ENCODE measurements at places on chromosomes 3 and 15. TPM values are rescaled to one million over a fixed set of nuclear protein-coding genes. Genes with fewer than 3 reads are reported as not detected.

- H3K4me1 ChIP-seq = no peaks in the 10 kb centered on the region
- H3K27ac ChIP-seq = no peak overlapping the region
- no peak overlapping the region for H3K4me3 ChIP-seq
- no peaks in the 10 kb centered on the region for H3K36me3 ChIP-seq
- DNase-seq = no peak
- H3K27me3 ChIP-seq = no peaks in the 10 kb centered on the region
Observed at GRCh38 chr15:86273309-86273708, 193.6 kb downstream of the AGBL1 start.

DNA sequence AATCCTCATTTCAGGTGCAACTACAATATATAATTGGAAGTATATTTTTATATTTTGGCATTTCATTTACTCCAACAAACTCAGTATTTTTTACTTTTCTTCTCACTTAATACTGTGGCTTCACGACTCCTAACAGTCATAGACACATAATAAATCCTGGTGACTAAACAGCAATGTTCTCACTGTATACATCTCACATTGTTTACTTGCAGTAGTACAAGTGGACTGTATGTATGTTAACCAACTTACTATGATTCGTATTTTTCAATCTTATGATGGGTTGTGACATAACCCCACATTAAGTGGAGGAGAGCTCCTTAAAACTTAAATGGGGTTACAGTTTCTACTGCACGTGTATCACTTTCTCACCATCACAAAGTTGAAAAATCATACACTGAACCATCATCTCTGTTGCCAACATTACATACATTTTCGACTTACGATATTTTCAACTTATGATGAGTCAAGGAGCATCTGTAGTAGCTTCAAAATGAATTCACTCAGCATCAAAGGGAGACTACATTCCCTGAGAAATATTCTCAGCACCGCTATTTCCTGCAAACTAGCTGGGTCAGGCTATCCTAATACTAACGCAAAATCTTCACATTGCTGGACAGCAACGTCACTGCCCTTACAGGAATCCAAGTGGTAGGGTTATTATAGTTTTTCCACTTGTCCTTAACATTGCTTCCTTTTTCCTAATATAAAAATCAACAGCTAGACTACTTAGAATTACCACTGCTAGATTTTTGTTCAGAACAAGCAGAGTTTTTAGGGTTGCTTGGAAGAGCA, 7.3 kb downstream of the ADAM10 start:
- no peaks in the 10 kb centered on the region for H3K36me3 ChIP-seq
- H3K27me3 ChIP-seq = no peaks in the 10 kb centered on the region
- no peak overlapping the region for H3K4me3 ChIP-seq

DNA sequence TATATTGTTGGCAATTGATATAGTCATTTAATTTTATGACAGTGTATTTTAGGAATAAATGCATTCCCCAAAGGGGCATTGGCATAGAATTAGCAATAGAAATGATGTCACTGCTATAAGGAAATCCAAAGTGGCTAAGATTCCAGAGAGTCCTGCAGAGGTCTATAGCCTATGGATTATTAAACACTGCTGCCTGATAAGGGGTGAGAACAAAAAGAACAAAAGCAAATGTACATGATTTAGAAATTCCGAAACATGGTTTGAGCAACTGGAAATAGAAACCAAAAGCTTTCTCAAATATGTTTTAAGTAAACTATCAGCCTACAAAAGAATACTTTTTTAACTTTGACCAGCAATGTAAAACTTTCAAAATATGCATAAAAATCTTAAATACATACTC, 280.1 kb upstream of the RASGRP1 start:
- H3K36me3 ChIP-seq = no peaks in the 10 kb centered on the region
- H3K27ac ChIP-seq = no peak overlapping the region
- H3K4me3 ChIP-seq = no peak overlapping the region
- DNase-seq = no peak
- H3K27me3 ChIP-seq = no peaks in the 10 kb centered on the region

DNA sequence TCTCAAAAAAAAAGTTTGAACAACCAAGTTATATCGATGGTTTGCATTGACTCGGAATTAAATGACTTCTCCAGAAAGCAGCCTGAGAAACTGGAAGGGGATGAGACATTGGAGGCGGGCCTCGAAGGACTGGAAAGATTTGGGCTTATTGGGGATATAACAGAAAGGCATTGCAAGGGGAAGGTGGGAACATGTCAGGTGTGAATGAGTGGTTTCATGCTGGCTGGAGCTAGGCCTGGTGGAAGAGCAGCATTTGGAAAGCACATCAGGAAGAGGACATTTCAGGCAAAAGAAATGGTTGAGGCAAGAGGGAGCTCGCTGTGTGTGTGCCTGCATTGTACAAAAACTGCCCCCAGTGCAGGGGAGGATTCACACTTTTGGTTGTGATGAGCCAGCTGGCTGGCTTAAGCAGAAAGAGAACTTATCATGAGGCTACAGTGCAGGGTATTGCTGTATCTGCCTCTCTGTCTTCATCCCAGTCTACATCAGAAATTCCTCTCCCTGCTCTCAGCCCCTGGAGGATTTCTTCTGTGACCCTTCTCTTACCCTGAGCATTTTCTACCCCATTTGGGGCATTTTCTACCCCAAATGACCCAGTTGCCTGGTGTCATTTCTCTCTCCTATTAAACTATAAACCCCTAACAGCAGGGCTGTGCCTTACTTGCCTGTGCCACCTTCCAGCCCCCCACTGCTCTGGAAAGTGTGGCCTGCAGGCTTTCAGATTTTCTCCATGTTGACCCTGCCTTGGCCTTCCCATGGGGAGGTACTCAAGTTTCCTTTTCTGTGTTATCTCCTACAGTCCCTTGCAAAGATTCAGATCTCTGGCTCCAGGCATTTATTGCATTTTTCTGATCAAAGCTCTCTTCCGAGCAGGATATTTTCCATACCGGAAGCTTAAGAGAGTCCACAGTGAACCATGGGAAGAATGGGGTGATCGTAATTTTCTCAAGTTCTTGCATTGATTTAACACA, 64.4 kb upstream of the FLNB start:
- peaks cover 10% of the 10 kb centered on the region for H3K4me1 ChIP-seq
- 0 out of 2 replicates have a peak, but pooled peaks cover 3% of the 10 kb centered on the region for H3K36me3 ChIP-seq
- H3K4me3 ChIP-seq = no peak overlapping the region
- no peaks in the 10 kb centered on the region for H3K27me3 ChIP-seq
- H3K27ac ChIP-seq = no peak overlapping the region

DNA sequence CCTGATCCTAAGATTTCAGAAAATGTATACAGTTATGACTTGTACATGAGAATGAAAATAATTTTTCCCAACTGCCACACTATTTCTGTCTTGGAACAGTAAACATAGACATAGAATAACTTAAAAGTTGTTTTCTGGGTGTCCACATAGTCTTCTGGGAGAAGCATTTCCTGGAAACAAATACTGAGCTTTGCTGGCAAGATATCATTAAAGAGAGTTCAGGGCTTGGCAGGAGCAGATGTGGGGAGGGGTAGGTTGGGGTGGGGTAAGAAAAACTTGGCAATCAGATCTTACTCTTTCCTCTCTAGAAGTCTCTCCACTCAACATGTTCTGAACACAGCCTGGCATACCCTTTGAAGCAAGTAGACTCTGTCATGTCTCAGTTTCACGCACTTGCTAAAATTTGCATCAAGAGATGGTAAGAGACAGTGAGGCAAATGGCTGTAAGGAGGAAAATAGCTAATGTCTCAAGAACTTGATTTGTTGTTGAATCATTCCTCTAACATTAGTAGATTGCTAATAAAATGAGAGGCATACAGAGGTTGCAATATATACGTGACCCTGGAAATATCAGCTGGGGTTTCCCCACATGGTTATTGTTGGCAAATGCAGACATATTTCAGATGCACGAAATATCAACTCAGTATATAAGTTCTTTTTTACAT, 27.3 kb upstream of the ABI3BP start:
- H3K27me3 ChIP-seq = no peaks in the 10 kb centered on the region
- no peak for DNase-seq
- H3K27ac ChIP-seq = no peak overlapping the region
- no peaks in the 10 kb centered on the region for H3K36me3 ChIP-seq
- no peaks in the 10 kb centered on the region for H3K4me1 ChIP-seq

GRCh38 chr3:72082186-72082715, 297.3 kb upstream of the PROK2 start:
- H3K27ac ChIP-seq = no peak overlapping the region
- no peak overlapping the region for H3K4me3 ChIP-seq
- no peaks in the 10 kb centered on the region for H3K36me3 ChIP-seq
- H3K4me1 ChIP-seq = no peaks in the 10 kb centered on the region

DNA sequence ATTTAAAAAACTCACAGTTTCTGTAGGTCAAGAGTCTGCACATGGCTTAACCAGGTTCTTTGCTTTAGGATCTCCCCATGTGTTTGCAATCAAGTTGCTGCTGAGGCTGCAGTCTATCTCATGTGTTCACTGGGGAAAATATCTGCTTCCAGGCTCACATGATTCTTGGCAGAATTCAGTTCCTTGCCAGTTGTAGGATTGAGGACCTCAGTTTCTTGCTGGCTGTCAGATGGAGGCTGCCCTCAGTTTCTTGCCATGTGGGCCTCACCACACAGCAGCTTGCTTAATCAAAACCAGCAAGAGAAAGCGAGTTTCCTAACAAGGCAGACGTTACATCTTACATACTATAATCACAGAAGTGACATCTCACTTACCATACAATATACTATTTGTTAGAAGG, 10.0 kb upstream of the TBC1D5 start:
- no peak for DNase-seq
- no peaks in the 10 kb centered on the region for H3K36me3 ChIP-seq

GRCh38 chr3:64144241-64144900, 80.9 kb downstream of the PRICKLE2 start:
- no peaks in the 10 kb centered on the region for H3K36me3 ChIP-seq
- DNase-seq = no peak
- H3K4me1 ChIP-seq = no peaks in the 10 kb centered on the region

- no peak overlapping the region for H3K4me3 ChIP-seq
- H3K27me3 ChIP-seq = no peaks in the 10 kb centered on the region
- DNase-seq = no peak
- peaks cover 45% of the 10 kb centered on the region for H3K4me1 ChIP-seq
Observed at GRCh38 chr3:134325061-134325705, 49.1 kb downstream of the AMOTL2 start.

DNA sequence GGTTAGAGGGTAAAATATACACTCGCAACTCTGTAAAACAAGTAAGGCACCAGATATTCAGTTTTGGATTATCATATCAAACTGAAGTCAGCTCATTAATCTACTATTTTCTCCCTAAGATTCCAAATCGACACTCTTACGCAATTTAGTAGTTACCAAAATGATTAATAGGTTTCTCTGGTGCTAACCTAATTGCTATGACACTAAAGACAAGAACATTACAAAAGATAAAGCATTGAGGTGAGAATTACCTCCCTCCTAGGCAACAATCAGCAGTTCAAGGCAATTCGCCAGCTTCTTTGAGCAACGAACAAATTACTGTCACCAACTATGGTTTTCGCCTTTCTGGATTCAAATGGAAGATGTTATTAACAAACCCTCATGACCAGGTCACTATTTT, 1305.0 kb downstream of the ROBO2 start:
- H3K36me3 ChIP-seq = no peaks in the 10 kb centered on the region
- no peak overlapping the region for H3K27ac ChIP-seq
- H3K4me1 ChIP-seq = no peaks in the 10 kb centered on the region
- H3K27me3 ChIP-seq = no peaks in the 10 kb centered on the region
- H3K4me3 ChIP-seq = no peak overlapping the region

DNA sequence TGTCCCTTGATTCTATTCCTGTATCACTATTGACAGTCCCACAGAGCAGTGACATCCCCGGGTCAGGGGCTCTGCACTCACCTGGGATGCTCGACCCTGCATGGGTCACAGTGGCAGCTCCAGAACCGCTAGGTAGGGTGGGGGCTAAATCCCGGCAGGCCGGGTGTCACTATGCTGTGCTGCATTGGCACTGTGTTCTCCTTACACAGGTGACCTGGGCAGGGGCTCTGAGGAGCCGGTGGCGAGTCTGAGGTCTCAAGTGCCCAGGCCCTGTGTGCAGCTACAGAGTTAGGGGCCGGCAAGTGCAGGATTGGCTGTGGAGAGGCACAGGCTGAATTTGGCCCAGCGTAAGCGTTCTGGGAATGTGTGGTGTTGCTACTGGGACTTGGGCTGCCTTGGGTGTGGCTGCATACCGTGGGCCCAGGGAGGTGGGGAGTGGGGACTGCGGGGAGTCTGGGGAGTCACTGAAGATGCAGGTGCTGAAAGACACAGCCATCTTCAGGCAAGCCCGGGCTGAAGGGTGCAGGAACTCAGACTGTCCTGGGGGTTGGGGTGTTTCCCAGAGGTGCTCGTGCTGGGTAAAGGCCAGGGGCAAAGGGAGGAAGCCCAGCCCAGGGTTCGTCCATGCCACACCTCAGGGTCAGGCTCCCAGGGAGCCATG, 102.6 kb upstream of the PRR20G start:
- H3K27me3 ChIP-seq = no peaks in the 10 kb centered on the region
- H3K27ac ChIP-seq = no peak overlapping the region
- no peaks in the 10 kb centered on the region for H3K36me3 ChIP-seq
- H3K4me3 ChIP-seq = no peak overlapping the region

DNA sequence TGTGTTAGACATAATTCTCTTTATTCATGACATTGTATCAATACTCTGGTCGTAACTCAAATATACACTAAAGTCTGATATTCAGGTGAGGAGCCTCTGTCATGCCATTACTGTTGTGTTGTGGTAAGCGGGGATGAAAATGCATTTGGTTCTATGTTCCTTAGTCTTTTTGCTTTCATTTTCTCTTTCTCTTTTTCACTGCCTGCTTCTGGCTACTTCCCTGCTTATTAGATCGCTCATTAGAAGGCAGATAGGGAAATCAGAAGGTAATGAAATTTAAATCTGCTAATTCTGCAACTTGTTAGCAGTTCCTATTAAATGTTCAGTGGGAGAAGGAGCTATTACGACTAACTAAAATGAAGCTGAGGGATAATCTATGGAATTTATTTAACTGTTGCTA, 345.0 kb downstream of the GRM7 start:
- H3K27ac ChIP-seq = no peak overlapping the region
- H3K27me3 ChIP-seq = no peaks in the 10 kb centered on the region
- DNase-seq = no peak
- no peak overlapping the region for H3K4me3 ChIP-seq
- H3K4me1 ChIP-seq = no peaks in the 10 kb centered on the region
- H3K36me3 ChIP-seq = no peaks in the 10 kb centered on the region

GRCh38 chr3:148178503-148178902, 519.2 kb upstream of the AGTR1 start:
- no peak overlapping the region for H3K4me3 ChIP-seq
- no peak for DNase-seq

DNA sequence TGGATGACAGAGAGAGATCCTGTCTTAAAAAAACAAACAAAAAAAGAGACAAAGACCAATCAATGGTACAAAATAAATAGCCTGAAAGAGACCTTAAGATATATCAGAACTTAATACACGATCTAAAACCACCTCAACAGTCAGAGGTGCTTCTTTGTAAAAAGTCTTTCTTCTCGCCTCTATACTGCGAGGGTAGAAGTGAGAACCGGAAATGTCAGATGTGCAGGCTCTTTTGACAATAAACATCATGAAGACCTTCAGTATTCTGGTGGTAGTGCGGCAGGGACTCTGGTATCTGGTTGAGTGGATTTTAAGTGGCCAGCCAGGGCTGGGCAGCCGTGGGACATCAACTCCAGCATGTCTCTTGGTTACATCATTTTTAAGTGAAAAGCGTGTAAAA, 30.0 kb downstream of the RUBCN start:
- no peak overlapping the region for H3K4me3 ChIP-seq
- no peak for DNase-seq
- H3K27ac ChIP-seq = no peak overlapping the region

Gene PPARG
- 71.6 TPM for total RNA-seq

Gene FYTTD1
- total RNA-seq = 70.7 TPM

Gene PRSS50
- not detected for total RNA-seq

Gene DHX30
- 114 TPM for total RNA-seq

Gene CXCR6
- not detected for total RNA-seq

Gene DUOXA1
- total RNA-seq = 2.3 TPM

Gene UBA7
- total RNA-seq = 2.6 TPM

Gene CORO2B
- 2.8 TPM for total RNA-seq

Gene CDAN1
- total RNA-seq = 22.4 TPM

Gene GOLGA8G
- not detected for total RNA-seq

Data from HCT116 (cell line).